ENCODE measurements at places on chromosomes 2 and 18.

DNA sequence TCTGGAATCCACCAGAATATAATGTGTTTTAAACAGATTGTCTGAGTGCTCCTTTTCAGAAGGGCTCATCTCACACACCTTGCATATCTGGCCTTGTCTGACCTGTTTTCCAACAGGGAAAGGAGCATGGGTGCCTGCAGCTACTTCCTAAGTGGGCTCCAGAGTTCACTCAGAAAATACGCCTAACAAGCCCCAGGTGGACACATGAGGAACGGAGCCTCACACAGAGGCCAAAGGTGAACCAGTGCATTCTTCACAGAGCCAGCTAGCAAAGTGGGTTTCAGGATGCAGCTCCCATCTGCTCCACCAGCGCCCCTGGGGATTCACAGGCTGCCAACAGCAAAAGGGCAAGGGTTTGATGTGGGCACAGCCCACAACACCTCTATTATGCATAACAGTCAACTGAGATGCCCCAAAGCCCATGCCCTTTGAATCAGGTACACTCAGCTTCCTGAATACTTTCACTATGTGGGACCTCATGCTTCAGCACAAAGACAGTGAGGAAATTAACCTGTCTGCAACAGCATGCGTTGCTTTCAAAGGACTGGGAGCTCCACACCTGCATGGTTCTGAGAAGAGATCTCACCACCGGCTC is 86.6 kb downstream of the CCBE1 start:
- no peak for DNase-seq

- no peak for DNase-seq
These were observed 120.0 kb upstream of the TTN start for GRCh38 chr2:178927173-178927572.

- peak; percentile 11 for DNase-seq
These were observed 176.0 kb downstream of the ACKR3 start for GRCh38 chr2:236745420-236746210.

GRCh38 chr2:51213826-51214225 is 181.9 kb upstream of the NRXN1 start:
- DNase-seq, result no peak

- peak; percentile 24 for DNase-seq
These were observed 437.0 kb downstream of the PARD3B start for GRCh38 chr2:204982303-204982702.

DNA sequence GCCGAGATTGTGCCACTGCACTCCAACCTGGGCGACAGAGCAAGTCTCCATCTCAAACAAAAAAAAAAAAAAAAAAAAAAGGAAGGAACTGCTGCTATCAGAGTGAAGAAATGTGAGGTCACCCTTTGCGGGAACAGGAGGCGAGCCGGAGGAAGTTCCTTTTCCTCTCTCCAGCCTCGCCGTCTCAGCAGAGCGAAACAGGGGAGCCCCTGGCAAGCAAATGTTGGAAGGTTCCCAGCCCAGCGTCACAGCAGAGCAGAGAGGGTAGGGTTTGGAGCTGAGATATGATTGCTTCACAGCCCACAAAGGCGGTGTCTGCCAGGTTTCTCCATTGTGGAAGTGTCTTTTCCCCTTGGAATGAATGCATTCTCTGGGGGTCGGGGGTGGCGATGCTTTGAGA is 28.5 kb downstream of the SLC20A1 start:
- DNase-seq, result no peak

GRCh38 chr18:75131381-75132000 is 77.4 kb downstream of the PTGR3 start:
- no peak for DNase-seq

DNA sequence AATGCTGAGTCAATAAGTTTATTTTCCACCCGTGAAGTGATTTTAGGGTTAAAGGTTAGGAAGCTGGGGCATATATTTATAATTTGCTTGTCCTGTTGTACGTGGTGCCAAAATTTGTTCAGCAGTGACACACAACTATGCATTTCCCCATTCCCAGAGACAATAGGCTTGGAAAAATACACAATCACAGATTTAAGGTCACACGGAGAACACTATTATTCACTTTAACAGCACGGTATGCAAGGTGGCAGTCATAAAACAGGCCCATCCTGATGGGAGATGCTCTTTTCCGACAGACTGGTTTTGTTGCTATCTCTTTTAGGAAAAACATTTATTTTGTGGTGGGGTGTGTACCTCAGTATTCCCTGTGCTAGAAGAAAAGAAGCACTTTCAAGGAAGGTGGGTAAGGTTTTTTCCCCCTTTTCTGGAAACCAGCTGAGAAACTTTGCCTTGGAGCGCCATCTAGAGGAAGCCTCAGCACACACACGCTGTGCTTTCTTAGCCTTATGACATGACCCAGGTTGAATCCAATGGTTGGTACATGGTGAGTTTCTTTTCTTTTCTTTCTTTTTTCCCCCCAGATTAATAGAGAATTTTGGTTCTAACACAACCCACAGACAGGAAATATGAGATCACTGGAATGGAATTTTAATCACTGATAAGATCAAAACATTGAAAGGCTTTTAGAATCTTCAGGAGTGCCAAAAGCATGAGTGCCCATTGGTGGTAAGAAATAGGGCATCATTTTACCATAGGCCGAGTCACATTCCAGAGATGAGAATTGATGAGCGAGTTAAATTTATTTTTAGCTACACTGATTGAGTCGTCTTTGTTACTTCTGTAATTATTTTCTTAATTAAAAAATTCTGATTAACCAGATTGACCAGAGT is 332.1 kb downstream of the AGPS start:
- peak; percentile 77 for DNase-seq

GRCh38 chr2:231342061-231342711 is 53.3 kb upstream of the B3GNT7 start:
- peak; percentile 21 for DNase-seq

DNA sequence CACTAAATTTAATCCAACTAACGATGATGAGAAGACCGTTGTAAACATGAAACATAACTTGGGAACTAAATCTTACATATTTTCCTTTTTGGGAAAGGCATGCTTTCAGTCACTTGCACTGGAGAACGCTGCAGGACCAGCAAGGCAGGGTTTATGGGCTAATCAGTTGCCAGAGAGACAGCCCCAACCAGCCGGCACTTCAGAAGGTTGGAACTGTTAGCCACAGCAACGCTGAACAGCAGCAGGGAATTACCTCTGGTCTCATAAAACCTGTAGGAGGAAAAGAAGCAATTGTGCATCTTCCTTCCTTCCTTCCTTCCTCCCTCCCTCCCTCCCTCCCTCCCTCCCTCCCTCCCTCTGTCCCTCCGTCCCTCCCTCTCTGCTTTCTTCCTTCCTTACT is 33.9 kb upstream of the SIX2 start:
- no peak for DNase-seq

- DNase-seq, result no peak
These were observed 38.1 kb downstream of the MBOAT2 start for GRCh38 chr2:8965216-8965969.

- DNase-seq, result no peak
These were observed 62.2 kb downstream of the SFXN5 start for GRCh38 chr2:73009177-73009839.

GRCh38 chr2:7392076-7392787 is 475.0 kb downstream of the RNF144A start:
- DNase-seq, result no peak

- DNase-seq, result no peak
These were observed 363.7 kb upstream of the FSIP2 start for GRCh38 chr2:185374878-185375277.

- DNase-seq, result no peak
These were observed 12.1 kb downstream of the CD226 start for GRCh38 chr18:69935319-69936190.

DNA sequence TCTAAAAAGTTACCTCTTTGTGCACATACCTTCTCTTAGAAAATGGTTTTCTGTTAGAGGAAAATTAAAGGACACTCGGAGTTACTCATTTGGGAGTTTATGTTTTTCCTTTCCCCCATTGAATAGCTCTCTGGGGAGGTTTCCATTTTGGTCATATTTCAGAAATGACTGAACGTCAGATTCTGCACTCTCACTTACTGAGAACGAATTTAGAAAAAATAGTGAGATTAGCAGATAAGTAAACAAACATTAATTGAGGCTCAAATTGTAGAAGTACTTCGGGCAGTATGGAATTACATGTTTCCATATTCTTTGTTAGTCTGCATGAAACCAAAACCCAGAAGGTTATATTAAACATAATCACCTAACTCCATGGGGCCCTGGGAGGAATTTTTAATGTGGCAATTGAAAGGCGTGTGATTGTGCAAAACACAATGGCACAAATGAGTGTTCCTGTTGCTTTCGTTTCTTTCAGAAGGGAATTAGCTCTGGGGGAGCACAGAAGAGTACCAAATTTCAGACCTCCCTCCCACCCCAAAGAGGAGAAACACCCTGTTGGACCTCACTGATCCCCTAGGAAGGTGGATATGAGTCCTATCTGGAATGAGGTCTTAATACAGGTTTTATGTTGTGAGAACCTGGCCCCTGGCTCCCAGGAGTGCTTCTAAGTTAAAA is 212.3 kb downstream of the BCL2 start:
- DNase-seq, result no peak

DNA sequence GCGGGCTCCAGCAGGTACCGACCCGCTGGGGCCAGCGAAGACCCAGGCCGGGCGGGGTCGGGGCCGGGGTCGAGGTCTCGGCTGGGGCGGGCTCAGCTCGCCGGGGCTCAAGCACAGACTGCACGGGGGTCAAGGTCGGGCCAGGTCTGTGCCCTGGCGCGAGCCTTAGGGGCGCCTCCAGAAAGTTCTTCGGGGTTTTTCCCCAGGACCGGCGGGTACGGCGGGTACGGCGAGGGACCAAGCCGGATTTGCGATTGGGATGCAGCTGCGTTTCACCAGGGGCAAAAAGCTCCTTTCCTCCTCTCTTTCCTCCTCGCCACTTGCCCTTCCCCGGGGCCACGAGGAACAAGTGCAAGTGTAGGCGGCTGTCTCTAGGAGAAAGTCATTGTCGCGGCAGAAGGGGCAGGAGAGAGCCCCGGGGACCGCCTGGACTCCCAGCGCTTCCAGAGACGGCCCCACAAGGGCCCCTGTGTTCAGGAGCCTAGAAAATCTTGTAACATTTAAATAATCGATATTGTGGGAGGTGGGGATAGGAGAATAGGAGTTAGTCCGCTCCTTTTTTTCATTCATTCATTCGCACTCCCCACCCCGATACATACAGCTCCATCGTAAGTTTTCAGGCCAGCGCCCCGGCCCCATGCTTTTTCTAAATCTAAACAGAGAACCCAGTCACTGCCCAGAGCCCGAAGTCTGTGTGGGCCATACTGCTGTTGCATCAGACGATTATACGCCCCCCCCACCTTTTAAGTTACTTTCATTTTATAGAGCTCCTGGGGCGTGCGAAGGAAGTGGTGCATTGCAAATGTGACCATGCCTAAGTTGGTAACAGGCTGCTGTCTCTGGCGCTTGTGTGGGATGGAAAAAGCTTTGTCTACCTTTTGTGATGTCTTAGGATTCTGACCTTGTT is 679 bp downstream of the PMAIP1 start:
- DNase-seq, result peak; percentile 85

DNA sequence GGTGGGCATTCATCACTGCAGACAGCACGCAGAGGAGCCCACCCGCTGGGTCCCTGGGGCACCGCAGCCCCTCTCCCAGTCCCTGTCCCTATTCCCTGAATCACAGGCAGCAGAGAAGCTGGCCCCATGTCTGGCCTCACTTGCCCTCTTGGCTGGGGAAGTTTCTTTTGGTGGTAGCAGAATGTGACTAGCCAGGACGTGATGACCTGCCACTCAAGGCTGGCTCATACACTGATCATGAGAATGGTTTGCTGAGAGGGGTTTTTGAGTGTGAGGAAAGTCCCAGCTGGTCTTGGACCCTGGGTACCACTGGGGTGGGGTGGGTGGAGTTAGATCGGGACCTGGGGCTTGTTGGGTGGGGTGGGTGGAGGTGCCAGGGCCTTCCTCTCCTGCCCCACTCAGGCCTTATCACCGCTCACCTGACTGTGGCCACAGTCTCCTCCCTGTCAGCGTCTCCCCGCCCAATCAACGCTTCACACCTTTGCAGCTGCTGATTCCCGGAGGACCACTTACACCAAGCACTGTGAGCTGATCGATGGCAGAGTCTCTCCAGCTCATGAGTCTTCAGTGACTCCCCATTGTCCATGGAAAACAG is 28.9 kb upstream of the FOSL2 start:
- no peak for DNase-seq

DNA sequence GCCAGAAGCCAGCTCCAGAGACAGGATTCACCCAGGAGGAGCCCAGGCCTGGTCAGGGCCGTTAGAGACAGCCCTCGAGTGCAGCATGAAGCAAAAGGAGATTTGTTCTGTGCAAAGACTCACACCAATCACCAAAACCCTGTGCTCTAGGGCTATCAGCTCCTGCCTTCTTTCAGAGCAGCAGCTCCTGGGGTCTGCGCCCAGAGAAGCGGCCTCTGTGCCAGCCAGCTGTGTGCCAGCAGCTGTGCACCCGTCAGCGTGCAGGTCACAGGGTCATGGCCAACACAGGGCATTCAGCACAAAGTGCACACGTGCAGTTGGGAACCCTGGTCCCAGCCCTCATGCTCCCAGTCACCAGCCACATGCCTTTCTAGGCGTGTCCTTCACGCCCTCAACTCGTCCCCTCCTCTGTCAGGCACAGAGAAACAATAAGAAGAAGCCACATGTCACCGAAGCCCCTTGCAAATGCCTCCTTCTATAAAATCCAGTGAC is 49.3 kb downstream of the ZNF516 start:
- DNase-seq, result no peak

DNA sequence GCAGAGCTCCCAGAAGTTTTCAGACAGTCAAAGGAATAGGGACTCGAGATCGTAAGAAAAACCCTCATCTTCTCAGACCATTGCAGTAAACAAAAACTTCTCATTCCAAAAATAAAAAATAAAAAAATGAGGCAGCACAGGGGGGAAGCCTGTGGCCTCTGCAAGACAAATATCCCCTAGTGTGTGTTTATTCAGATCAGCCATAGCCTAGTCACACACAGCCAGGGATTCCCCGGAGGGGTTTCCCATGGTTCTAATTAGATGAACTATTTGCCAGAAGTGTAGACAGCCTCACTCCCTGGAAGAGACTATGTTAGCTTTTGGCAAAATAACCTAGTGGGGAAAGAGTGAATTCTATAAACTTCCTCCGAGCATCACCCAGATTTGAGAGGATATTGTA is 122.9 kb upstream of the KLF7 start:
- no peak for DNase-seq

- peak; percentile 8 for DNase-seq
These were observed 1129.4 kb downstream of the TDRD15 start for GRCh38 chr2:22253171-22253570.

- DNase-seq, result no peak
These were observed 19.7 kb downstream of the IFIH1 start for GRCh38 chr2:162298669-162299335.
